ENCODE measurements at places on chromosomes 7 and 10. TPM values are rescaled to one million over a fixed set of nuclear protein-coding genes. Genes with fewer than 3 reads are reported as not detected.

FAM25G gene
- not detected for total RNA-seq

FGFBP3 gene
- 3.3 TPM for total RNA-seq

SEMA3D gene
- not detected for total RNA-seq

PLXDC2 gene
- not detected for total RNA-seq

TMEM130 gene
- total RNA-seq, result not detected

FAM25A gene
- not detected for total RNA-seq

GBX1 gene
- total RNA-seq, result not detected

ANXA8L1 gene
- not detected for total RNA-seq

GHRHR gene
- not detected for total RNA-seq

SLC16A9 gene
- total RNA-seq, result 0.42 TPM

CDHR1 gene
- 1.8 TPM for total RNA-seq

CACNB2 gene
- total RNA-seq, result not detected

WIPF3 gene
- not detected for total RNA-seq

MMD2 gene
- not detected for total RNA-seq

SH2B2 gene
- 2.5 TPM for total RNA-seq

Measured in activated CD8-positive, alpha-beta memory T cell treated with anti-CD3 and anti-CD28 coated beads for 36 hours (primary cell).